ENCODE measurements at places on chromosomes 6 and 20.

- DNase-seq, result no peak
These were observed 58.2 kb downstream of the PLCB1 start for GRCh38 chr20:8190043-8190880.

- DNase-seq, result no peak
These were observed 282.2 kb upstream of the EPHA7 start for GRCh38 chr6:93701526-93701925.

- no peak for DNase-seq
These were observed 78.7 kb upstream of the TMEM30A start for GRCh38 chr6:75363304-75363703.

GRCh38 chr6:120871416-120872261 lies 462.6 kb downstream of the TBC1D32 start:
- peak; percentile 67 for DNase-seq

- DNase-seq, result no peak
These were observed 150.4 kb downstream of the RNGTT start for GRCh38 chr6:88813045-88813444.

- no peak for DNase-seq
These were observed 241.6 kb downstream of the BTBD3 start for GRCh38 chr20:12159261-12159660.
